ENCODE measurements at places on chromosomes 12 and 14.

GRCh38 chr12:68428724-68429501 is 96.8 kb upstream of the MDM1 start:
- H3K27ac ChIP-seq = no peak overlapping the region
- H3K36me3 ChIP-seq = peaks cover 4% of the 10 kb centered on the region
- DNase-seq = no peak
- no peak overlapping the region for H3K4me3 ChIP-seq

- peak overlapping the region; percentile 97 for H3K27ac ChIP-seq
- H3K27me3 ChIP-seq = no peaks in the 10 kb centered on the region
- no peak overlapping the region for H3K4me3 ChIP-seq
- DNase-seq = no peak
- peaks cover 6% of the 10 kb centered on the region for H3K36me3 ChIP-seq
- peaks cover 35% of the 10 kb centered on the region for H3K4me1 ChIP-seq
These were observed 42.7 kb upstream of the CDK17 start for GRCh38 chr12:96442906-96443305.

GRCh38 chr12:48883305-48884161 is 17.9 kb upstream of the RND1 start:
- no peak overlapping the region for H3K4me3 ChIP-seq
- DNase-seq = no peak
- H3K27ac ChIP-seq = no peak overlapping the region

DNA sequence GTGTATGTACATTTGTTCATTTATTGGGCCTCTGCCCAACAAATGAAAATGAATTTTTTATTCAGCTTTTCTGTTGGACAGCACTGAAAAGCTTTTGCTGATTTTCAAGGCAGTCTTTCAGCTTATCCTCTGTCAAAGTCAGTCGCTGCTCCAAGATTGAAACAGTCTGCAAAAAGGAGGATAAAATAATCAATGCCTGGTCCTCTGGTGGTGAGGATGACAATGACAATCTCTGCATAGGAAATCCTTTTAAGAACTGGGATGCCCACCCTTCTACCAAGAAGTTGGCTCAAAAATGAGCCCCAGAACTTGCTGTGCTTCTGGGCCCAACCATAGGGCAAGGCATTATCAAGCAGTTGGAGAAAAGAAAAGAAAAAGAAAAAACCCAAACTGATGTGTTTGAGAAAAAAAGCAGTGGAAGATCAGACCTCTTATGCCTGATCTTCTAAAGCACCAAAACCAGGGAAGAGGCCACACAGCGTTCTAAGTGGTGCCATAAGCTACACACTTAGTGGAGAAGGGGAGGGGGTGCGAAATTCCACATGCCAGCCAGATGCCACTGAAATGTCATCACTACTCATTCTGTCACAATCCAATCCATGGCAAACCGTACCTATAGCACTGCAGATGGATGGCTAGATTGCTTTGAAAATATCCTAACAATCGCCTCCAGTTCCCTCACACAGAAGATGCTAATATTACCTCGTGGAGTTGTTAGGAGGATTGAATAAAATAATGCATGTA is 69.0 kb upstream of the DUSP6 start:
- no peak for DNase-seq
- H3K27me3 ChIP-seq = no peaks in the 10 kb centered on the region
- peaks cover 18% of the 10 kb centered on the region for H3K4me1 ChIP-seq
- H3K36me3 ChIP-seq = peaks cover 5% of the 10 kb centered on the region
- no peak overlapping the region for H3K27ac ChIP-seq
- no peak overlapping the region for H3K4me3 ChIP-seq

DNA sequence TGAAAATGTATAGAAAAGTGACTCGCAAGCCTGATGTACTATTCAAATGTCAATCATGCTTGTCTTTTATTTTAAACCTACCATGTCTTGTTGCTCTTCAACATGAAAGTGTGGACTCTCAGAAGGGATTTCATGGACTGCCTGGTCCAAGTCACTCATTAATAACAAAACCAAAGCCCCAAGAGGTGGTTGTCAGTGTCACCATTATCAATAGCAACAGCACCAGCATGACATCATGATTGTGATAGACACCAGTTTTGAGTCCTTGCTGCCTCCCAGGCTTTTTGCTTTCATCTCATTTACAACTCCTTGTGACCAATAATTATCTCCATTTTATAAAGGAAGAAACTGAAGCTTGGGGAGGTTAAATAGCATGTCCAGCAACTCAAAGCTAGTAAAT is 112.0 kb upstream of the TMPO start:
- no peak overlapping the region for H3K4me3 ChIP-seq
- no peak overlapping the region for H3K27ac ChIP-seq
- H3K36me3 ChIP-seq = no peaks in the 10 kb centered on the region
- H3K27me3 ChIP-seq = no peaks in the 10 kb centered on the region

- H3K27me3 ChIP-seq = no peaks in the 10 kb centered on the region
- H3K4me1 ChIP-seq = peaks cover 14% of the 10 kb centered on the region
- H3K4me3 ChIP-seq = no peak overlapping the region
- no peak overlapping the region for H3K27ac ChIP-seq
- peaks cover 4% of the 10 kb centered on the region for H3K36me3 ChIP-seq
These were observed 19.4 kb downstream of the NUMB start for GRCh38 chr14:73438993-73439392.

GRCh38 chr12:124917135-124917840 is 2.8 kb upstream of the UBC start:
- H3K4me3 ChIP-seq = peak overlapping the region; percentile 87
- H3K4me1 ChIP-seq = peaks cover 94% of the 10 kb centered on the region
- DNase-seq = peak; percentile 74
- peaks cover 60% of the 10 kb centered on the region for H3K36me3 ChIP-seq
- H3K27ac ChIP-seq = peak overlapping the region; percentile 100

DNA sequence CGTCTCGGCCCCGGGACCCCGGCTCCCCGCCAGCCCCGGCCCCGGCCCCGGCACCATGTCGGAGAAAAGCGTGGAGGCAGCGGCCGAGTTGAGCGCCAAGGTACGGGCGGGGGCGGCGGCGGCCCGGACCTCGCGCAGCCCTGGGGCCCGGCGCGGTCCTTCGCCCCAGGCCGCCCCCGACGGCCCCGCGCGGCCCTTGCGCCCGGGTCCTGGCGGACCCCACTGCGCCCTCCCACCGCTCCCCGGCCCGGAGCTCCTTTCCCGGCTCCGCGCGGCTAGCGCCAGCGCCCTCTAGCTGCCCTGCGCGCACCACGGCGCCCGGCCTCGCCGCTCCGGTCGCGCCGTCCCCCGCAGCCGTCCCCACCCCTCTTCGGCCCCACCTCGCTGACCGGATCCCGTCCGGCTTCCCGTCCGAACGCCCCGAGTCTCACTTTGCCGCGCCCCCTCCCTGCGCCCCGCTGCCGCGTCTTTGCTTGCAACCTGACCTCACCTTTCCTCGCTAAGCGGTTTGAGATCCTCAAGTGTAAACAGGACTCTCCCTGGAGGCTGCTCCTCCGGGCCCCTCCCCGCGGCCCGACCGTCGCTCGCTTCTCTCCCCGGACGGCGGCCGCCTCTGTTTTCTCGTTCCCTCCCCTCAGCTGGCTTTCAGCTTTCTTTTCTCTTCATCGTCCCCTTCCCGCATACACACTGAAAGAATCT is 637 bp downstream of the PTMS start:
- peak overlapping the region; percentile 60 for H3K27ac ChIP-seq
- no peak for DNase-seq
- peaks cover 21% of the 10 kb centered on the region for H3K27me3 ChIP-seq
- H3K36me3 ChIP-seq = peaks cover 5% of the 10 kb centered on the region

GRCh38 chr12:121579981-121580868 is 598 bp downstream of the KDM2B start:
- H3K36me3 ChIP-seq = peaks cover 16% of the 10 kb centered on the region
- peak overlapping the region; percentile 93 for H3K4me3 ChIP-seq
- DNase-seq = peak; percentile 66

GRCh38 chr12:116520801-116521471 is 38.2 kb upstream of the MAP1LC3B2 start:
- no peak for DNase-seq
- H3K27me3 ChIP-seq = peaks cover 18% of the 10 kb centered on the region
- H3K4me1 ChIP-seq = peaks cover 8% of the 10 kb centered on the region
- H3K4me3 ChIP-seq = no peak overlapping the region
- H3K36me3 ChIP-seq = no peaks in the 10 kb centered on the region

- no peaks in the 10 kb centered on the region for H3K4me1 ChIP-seq
- no peak overlapping the region for H3K27ac ChIP-seq
- no peak for DNase-seq
- H3K4me3 ChIP-seq = no peak overlapping the region
- no peaks in the 10 kb centered on the region for H3K36me3 ChIP-seq
These were observed 371.8 kb downstream of the ADAMTS20 start for GRCh38 chr12:43180242-43180641.

- DNase-seq = no peak
- H3K4me1 ChIP-seq = no peaks in the 10 kb centered on the region
- no peaks in the 10 kb centered on the region for H3K36me3 ChIP-seq
- peaks cover 25% of the 10 kb centered on the region for H3K27me3 ChIP-seq
These were observed 56.9 kb downstream of the LMNTD1 start for GRCh38 chr12:25496098-25496587.

DNA sequence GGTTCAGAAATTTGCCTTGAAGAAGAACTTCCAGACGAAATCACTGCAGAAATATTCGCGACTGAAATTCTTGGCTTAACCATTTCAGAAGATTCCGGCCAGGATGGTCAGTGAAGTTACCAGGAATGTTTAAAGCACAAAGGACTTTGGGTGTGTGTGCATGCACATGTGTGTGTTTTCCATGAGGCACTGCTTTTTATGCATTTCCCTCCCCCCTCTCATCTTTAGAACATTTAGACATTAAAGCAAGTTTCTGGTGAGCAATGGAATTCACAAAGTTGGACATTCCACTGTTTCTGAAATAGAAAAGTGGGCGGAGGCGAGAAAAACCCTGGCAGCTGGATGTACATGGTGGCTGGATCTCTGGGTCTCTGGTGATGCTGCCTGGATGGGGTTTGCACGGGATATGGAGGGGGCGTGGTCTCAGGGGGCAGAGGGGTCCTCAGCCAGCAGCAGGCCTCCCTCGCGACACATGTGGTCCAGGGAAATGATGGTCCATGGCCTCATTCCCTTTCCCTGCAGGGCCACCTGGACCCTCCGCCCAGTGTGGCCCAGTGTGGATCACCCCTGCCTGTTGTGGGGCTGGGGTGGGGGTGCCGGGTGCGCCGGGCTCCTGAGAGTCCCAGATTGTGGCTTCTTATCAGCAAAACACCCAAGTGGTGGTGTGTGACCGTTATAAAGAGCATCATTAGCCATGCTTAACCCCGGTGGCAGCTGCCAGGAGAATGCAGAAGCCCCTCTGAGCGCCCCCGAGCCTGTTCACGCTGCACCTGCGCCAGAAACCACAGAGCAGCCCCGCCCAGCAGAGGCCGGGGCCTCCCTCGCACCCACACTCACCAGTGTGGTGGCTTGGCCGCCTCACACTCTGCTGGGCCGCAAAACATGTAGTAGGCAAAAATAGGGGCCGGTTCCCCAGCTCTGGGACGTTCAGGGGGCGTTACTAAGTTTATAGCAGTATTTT is 17.8 kb upstream of the BCL7A start:
- no peak overlapping the region for H3K27ac ChIP-seq
- H3K4me1 ChIP-seq = peaks cover 26% of the 10 kb centered on the region
- H3K36me3 ChIP-seq = no peaks in the 10 kb centered on the region
- H3K4me3 ChIP-seq = peak overlapping the region; percentile 44

GRCh38 chr14:92687681-92688433 is 60.6 kb downstream of the LGMN start:
- no peak for DNase-seq
- H3K27me3 ChIP-seq = no peaks in the 10 kb centered on the region
- peaks cover 12% of the 10 kb centered on the region for H3K4me1 ChIP-seq
- peaks cover 21% of the 10 kb centered on the region for H3K36me3 ChIP-seq
- H3K27ac ChIP-seq = no peak overlapping the region

DNA sequence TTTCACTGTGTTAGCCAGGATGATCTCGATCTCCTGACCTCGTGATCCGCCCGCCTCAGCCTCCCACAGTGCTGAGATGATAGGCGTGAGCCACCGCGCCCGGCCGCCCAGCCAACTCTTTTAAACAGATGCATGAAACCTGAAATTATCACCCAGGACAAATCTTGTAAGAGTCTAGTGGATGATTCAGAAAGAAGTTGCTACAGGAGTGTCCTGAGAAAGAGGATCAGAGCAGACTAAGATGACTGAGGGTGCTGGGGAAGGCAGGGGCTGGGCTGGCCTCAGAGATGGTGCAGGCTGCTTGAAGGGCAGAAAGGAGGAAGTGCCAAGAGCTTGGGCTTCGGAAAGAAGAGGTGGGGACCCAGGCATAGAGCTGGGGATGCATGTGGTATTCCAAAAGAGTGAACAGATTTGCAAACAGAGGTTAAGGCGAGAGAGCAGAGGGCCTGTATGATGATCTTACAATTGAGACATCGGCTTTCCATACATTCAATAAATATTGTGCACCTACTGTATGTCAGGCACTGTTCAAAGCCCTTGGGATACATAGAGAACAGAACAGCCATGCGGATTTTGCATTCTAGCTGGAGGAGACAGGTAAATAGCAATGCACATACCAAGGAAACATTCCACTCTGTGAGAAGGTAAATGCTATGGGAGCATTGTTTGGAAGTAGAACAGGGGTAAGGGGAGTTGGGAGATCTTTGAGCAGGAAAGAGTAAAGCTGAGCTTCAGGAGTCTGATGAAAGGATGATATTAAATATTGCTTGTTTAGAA is 7.4 kb upstream of the CD9 start:
- no peak for DNase-seq
- H3K36me3 ChIP-seq = no peaks in the 10 kb centered on the region
- H3K4me3 ChIP-seq = no peak overlapping the region
- no peaks in the 10 kb centered on the region for H3K4me1 ChIP-seq

DNA sequence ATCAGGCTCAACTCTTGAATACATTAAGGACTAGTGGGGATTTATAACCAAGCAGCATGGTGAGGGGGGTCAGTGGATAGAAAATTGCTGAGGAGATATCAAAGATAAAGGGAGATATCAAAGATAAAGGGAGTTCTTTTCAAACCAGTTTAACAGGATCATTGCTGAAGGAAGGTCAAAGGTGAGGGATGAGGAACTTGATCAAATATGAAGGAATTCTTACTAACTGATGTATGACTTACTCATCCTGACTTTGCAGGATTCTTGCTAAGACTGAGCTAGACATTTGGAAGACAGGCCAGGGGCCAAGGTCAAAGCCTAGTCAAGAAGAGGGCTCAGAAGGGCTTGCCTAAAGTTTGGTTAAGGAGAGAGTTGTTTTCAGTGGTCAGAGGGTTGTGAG is 4.8 kb downstream of the ABHD4 start:
- H3K27me3 ChIP-seq = no peaks in the 10 kb centered on the region
- H3K36me3 ChIP-seq = peaks cover 23% of the 10 kb centered on the region
- no peak overlapping the region for H3K4me3 ChIP-seq
- peaks cover 31% of the 10 kb centered on the region for H3K4me1 ChIP-seq
- no peak for DNase-seq

DNA sequence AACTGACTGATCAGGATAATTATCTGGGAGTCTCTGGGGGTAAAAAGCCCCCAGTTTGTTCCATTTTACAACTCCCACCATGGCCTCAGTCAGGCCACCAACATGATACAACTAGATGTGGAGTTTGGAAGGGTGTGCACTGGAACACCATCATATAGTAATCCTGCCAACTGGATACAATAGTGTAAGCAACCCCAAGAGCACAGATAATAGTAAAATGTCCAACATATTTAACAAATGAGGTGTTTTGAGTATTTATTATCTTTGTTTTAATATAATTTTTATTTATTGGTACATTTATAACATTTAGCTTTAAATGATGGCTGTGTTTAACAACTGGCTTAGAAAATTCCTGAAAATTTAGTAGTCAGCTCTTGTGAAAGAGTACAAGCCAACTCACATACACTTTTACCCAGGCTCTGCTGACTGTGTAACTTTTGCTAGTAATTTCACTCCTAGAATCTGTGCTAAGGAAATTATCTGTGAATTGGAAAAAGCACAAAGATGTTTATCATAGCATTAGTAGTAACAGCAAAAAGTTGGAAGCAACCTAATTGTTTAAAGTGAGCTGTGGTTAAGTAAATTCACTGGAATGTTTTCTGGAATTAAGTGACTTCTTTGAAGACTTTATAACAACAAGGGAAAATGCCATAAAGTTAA is 196.8 kb downstream of the RAD51B start:
- peaks cover 1% of the 10 kb centered on the region for H3K36me3 ChIP-seq
- H3K27ac ChIP-seq = no peak overlapping the region

All from central memory CD8-positive, alpha-beta T cell (primary cell).